B cell (primary cell): ENCODE measurements at places on chromosomes 13 and 19. TPM values are rescaled to one million over a fixed set of nuclear protein-coding genes. Genes with fewer than 3 reads are reported as not detected.
A peak's percentile ranks its signal among the peaks of the same experiment; 100 is the strongest.

DNA sequence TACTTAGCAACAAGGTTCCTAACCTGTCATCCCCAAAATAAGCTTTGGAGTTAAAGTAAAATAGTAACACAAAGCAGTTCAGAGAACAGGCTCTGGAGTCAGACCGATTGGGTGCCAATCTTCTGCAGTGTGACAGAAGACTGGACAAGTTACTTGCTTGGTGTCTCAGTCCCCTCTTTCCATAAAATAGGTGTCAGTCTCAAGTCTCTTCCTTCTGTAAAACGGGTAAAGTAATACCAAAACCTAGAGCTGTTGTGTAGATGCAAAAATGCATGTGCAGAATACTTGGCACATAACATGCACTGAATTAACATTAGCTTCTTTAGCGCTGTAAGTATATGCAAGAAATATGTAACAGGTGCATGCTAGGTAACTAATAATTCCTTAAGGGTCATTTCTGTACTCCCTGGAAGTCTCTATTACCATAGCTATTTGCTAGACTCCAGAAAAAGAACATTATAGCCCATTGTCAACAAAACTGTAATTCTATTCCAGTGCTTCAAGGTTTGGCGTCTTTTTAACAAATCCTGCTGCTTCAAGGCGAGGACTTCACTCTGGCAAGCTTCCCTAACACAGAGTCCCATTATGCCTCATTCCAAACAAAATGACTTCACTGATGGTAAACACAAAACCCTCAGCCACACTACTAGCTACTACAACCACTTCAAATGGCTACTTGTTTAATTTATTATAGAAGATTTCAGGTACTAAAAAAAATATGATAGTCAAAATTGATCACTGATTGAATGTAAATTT is 32.8 kb downstream of the ELF1 start:
- H3K27ac ChIP-seq, result peak overlapping the region; percentile 94
- H3K4me3 ChIP-seq, result peak overlapping the region; percentile 62
- H3K27me3 ChIP-seq, result no peaks in the 10 kb centered on the region
- peaks cover 64% of the 10 kb centered on the region for H3K4me1 ChIP-seq
- no peaks in the 10 kb centered on the region for H3K36me3 ChIP-seq
- peak; percentile 32 for DNase-seq

DNA sequence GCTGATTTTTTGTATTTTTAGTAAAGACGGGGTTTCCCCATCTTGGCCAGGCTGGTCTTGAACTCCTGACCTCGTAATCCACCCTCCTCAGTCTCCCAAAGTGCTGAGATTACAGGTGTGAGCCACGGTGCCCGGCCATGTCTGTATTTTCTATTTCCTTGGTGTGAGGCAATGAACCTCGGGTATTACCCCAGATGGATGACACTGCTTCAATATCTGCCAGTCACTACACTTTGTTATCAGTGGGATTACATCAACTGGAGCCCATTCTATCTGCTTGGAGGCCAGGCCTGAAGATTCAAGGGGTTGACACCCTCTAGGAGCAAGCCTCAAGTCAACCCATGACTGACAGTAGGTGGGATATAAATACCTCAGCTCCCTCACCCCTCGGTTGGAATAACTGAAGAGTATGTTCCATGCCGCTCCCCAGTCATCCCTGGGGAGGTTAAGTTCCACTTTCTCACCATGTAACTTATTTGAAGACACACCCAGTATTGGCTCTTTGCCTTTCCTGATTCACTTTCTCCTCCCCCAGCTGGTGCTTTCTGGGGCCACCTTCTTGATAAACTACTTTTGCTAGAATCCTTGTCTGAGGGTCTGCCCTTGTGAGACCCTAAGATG is 992 bp upstream of the ADGRE1 start:
- no peak for DNase-seq
- no peak overlapping the region for H3K27ac ChIP-seq
- H3K4me3 ChIP-seq, result no peak overlapping the region
- H3K36me3 ChIP-seq, result no peaks in the 10 kb centered on the region
- H3K4me1 ChIP-seq, result peaks cover 4% of the 10 kb centered on the region

DNA sequence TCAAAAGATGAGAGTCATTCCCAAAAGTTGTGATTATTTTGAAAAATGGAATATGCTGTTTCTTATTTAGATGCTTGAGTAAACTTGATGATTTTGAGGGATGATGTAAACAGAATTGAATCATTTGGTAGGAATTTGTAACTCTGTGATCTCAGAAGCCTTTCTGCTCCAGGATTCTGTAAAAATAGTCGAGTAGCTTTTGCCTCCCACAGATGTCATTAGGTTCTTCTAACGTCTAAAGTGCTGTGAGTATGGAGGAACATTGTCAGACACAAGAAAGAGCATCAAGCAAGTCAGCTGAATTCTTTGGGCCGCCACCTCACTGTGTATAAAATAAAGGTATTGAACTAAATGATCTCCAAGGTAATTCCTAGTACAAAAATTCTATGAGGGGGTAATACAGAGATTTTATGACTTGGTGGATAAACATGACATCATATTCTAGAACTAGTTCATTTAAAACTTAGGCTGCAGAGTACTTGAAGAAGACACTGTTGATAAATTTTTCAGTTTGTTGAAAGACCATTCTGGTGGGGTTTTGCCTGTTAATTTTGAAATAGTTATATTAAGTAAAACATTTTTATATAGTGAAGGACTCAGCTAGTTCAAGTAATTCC is 1.4 kb upstream of the GPR183 start:
- H3K36me3 ChIP-seq, result peaks cover 21% of the 10 kb centered on the region
- peak overlapping the region; percentile 87 for H3K27ac ChIP-seq
- DNase-seq, result no peak
- peaks cover 52% of the 10 kb centered on the region for H3K4me1 ChIP-seq
- no peaks in the 10 kb centered on the region for H3K27me3 ChIP-seq

Gene CACNA1A
- total RNA-seq, result 1.3 and 1.7 TPM in 2 replicates

GRCh38 chr19:14821937-14822336 is 13.0 kb downstream of the OR7A5 start:
- no peaks in the 10 kb centered on the region for H3K36me3 ChIP-seq
- no peak for DNase-seq
- H3K27ac ChIP-seq, result no peak overlapping the region

Gene LIM2
- total RNA-seq, result not detected in 2 replicates

DNA sequence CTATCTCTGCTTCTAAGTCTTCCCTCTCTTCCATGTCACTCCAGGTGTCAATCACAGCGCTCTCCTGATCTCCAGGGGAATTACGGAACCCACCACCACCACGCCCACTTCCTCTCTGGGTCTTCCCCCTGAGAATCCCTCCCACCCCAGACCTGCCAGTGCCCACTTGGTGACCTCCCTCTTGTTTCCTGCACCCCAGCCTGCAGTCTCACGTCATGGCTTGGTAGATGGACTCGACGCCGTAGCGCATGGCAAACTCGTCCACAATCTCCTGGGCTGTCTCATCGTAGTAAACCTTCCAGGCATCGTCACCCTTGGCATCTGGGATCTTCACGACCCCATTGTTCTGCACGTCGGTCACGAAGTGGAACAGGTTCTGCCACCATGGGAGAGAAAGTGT is 47.0 kb downstream of the UNC13A start:
- no peak overlapping the region for H3K27ac ChIP-seq
- no peak for DNase-seq
- no peaks in the 10 kb centered on the region for H3K27me3 ChIP-seq
- no peaks in the 10 kb centered on the region for H3K36me3 ChIP-seq
- H3K4me1 ChIP-seq, result no peaks in the 10 kb centered on the region

Gene INAFM1
- 13.6 and 15.8 TPM in 2 replicates for total RNA-seq

Gene SNAPC2
- total RNA-seq, result 19.3 and 19.9 TPM in 2 replicates
